CD4-positive, alpha-beta T cell treated with Interleukin-12 subunit alpha and Interleukin-12 subunit beta, for 1 hour (primary cell): ENCODE measurements at places on chromosomes 12 and 14.
A peak's percentile ranks its signal among the peaks of the same experiment; 100 is the strongest.

DNA sequence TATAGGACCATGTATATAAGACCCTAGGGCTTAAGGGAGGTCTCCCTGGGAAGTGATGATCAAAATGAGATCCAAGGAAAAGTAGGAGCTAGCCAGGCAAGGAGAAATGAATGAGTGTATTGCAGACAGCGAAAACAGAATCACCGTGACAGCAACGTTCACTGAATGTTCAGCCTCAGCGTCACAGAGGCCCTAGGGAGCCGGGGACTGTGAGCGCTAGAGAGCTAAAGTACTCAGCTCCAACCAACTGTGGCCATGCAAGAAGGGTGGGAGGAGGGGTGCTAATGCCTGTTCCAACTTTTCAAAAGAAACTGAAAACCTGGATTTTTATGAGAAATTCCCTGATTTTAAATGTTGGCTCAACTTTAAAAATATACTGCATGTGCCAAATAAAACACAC, 105.5 kb upstream of the CCND2 start:
- DNase-seq = no peak

- DNase-seq = peak; percentile 18
Measured at GRCh38 chr14:37246427-37246829, 48.7 kb downstream of the MIPOL1 start.

DNA sequence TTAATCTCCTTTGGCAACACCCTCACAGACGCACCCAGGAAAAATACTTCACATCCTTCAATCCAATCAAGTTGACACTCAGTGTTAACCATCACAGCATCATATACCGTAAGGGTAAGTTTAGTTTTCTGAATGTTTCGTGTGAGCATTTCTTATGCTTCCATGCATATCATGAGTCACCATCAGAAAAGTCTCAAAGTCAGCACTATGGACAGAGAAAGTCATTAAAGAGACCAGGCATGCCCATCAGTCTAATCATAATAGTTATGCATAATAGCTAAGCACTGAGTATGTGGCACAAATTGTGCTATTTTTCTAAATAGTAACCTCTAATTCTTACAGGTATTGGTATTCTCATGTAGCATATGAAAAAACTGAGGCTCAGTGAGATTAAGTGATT, 158.8 kb upstream of the PRMT8 start:
- DNase-seq = no peak

GRCh38 chr12:94309373-94309772, 150.3 kb downstream of the CEP83 start:
- no peak for DNase-seq

GRCh38 chr14:75972801-75973421, 8.9 kb downstream of the TGFB3 start:
- DNase-seq = no peak

- peak; percentile 83 for DNase-seq
Measured at GRCh38 chr12:8697476-8698131, at the start of gene RIMKLB. TSS of gene RIMKLB (plus strand) at chr12:8697991. CDS start at chr12:8713867, 15,876 bp downstream.

GRCh38 chr12:104212516-104212915, 3.1 kb upstream of the TXNRD1 start:
- DNase-seq = no peak

GRCh38 chr12:78490861-78491260, 373.7 kb upstream of the SYT1 start:
- DNase-seq = no peak

- DNase-seq = no peak
Measured at GRCh38 chr12:42448841-42449240, 122.9 kb downstream of the PPHLN1 start.

GRCh38 chr14:88753873-88754272, 38.9 kb downstream of the EML5 start:
- DNase-seq = no peak

GRCh38 chr12:12999271-12999958, 650 bp downstream of the HEBP1 start:
- no peak for DNase-seq

DNA sequence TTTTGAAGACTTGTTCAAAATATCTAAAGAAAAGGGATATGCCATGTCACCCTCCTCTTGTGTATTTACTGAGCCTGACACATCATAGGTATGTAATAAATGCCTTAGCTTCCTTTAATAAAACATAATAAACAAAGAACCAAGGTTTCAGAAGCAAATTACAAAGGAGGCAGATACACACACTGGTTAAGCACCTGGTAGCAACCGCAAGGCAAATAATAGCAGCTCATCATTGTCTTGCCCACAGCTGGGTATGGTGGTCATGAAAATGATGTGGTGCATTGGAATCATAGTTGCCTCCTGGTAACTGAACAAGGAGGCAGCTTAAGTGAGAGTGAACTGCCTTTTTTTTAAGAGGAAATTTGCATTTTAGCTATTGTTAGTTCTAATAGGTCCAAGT, 39.0 kb downstream of the PAX9 start:
- no peak for DNase-seq

DNA sequence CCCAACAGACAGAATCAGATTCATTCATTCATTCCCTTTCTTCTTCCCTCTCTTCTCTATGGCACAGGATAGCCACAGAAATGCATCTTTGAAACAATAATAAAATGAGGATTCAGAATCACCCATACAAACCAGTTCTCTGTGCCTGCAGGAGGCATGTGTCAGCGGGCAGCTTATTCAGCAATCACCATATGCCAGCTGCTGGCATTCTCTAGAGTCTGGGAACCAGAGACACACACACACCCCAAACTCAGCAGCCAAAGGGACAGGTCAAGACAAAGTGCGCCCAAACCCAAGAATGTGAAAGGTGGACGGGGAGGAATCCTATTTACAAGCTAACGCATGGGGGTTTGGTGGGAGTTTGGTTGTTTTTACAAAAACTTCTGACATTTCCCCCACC, 14.1 kb downstream of the ARF3 start:
- no peak for DNase-seq

DNA sequence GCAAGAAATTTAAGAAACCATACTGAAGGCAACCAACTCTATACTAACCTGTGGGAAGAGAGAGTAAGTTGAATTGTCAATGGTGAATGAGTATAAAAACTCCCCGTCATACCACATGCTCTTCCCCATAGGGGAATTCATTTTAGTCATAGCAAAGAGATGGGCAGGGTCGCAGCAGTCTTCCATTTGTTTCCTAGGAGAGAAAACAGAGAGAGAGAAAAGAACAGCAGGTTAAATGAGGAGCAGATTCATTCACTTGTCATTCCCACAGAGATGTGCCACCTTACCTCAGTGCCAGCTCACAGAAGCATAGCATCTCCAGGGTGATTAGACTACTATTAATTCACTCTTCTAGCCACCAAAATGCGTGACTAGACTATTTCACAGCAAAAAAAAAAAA, 47.4 kb downstream of the ST8SIA1 start:
- DNase-seq = no peak

GRCh38 chr12:120978296-120979219, at the start of gene HNF1A:
TSS of gene HNF1A (plus strand) at chr12:120978543. CDS start at chr12:120978769, 226 bp downstream.
- DNase-seq = no peak

GRCh38 chr12:53543539-53543938, 36.3 kb upstream of the NPFF start:
- peak; percentile 62 for DNase-seq
